ENCODE measurements at places on chromosomes 7 and 10.

DNA sequence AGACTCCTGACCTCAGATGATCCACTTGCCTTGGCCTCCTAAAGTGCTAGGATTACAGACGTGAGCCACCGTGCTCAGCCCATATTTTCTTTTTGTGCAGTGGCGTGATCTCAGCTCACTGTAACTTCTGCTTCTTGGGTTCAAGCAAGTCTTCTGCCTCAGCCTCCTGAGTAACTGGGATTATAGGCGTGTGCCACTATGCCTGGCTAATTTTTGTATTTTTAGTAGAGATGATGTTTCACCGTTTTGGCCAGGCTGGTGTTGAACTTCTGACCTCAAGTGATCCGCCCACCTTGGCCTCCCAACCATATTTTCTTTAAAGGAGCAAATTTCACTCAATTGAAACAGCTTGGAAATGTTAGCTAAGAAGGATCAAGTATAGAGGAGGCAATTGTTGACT, 16.5 kb downstream of the GBF1 start:
- DNase-seq = no peak

GRCh38 chr10:126842836-126843235, 62.4 kb upstream of the DOCK1 start:
- no peak for DNase-seq

DNA sequence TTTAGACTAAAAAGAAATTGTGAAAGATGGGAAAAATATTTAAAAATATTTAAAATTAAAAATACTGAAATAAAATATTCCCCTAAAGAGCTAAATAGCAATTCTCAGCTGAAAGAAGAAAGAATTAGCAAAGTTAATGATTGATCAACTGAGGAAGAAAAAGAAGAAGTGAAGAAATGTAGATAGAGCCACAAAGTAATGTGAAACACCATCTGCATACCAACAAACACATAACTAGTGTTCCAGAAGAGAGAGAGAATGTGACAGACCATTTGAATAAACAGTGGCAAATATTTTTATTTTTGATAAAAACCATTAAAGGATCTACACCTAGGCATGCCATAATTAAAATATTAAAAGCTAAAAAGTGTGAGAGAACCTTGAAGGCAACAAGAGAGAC, 784.5 kb upstream of the ZWINT start:
- DNase-seq = no peak

- no peak for DNase-seq
These were observed 64.8 kb downstream of the SMURF1 start for GRCh38 chr7:99079104-99079503.

GRCh38 chr10:78577712-78578111, 491.1 kb upstream of the ZMIZ1 start:
- DNase-seq = no peak

GRCh38 chr10:110023785-110024465, 16.1 kb downstream of the ADD3 start:
- no peak for DNase-seq

DNA sequence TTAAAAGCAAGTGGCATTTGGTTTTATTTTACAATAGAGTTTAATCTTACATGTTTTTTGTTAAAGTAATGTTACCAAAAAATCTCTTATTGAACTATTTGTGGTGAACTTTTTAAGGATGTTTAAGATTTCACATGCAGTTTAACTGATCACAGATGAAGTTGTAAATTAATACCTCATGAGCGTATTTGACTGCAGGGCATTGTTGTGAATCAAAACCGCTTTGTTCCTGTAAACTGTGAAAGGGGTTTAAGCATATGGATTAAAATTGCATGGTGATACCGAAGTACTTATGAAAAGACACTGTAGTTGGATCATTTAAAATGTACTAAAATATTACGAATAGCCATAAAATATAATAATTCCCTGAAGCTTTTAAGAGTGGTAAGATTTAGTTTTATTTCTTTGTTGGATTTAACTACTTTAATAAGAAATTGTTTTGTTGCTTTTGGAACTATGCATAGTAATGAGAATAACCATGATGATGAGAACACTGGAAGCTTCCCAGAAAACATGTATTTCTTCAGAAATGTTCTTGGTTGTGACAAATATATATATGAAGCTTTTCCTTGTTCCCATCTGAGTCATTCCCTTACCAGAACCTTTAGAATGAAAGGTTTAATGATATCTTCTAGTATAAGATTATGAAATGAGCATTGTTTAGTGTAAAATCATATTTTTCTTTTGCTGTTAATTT, 131.3 kb downstream of the ADK start:
- DNase-seq = no peak

- DNase-seq = no peak
These were observed 6.9 kb upstream of the ZNF316 start for GRCh38 chr7:6630007-6630849.

DNA sequence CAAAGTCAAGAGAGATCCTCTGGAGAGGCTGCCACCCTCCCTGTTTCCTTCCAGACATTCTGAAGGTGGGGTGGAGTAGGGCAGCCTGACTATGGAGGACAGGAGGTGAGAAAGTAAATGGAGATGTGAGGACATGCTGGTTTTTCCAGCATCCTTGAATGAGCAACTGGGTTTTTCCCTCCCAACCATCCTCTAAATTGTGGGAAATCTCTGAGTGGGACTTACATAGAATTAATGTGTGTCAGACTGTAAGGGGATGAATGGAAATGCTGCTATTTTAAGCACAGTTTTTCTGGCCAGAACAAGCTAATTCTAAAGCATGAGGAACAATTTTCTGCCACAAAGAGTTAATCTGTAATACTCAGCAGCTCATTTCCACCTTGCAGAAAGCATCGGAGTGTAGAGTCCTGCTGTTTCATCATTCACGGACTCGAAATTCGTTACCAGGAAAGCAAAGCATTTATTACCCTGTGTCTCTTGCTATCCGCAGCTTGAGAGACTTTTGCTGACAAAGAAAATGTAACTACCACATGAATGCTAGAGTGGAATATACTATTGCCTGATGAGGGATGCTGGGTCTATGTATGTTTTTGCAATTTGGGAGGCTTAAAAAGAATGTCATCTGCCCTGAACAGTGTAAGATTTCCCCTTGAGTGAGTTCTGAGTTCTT, 213.0 kb downstream of the CELF2 start:
- no peak for DNase-seq

DNA sequence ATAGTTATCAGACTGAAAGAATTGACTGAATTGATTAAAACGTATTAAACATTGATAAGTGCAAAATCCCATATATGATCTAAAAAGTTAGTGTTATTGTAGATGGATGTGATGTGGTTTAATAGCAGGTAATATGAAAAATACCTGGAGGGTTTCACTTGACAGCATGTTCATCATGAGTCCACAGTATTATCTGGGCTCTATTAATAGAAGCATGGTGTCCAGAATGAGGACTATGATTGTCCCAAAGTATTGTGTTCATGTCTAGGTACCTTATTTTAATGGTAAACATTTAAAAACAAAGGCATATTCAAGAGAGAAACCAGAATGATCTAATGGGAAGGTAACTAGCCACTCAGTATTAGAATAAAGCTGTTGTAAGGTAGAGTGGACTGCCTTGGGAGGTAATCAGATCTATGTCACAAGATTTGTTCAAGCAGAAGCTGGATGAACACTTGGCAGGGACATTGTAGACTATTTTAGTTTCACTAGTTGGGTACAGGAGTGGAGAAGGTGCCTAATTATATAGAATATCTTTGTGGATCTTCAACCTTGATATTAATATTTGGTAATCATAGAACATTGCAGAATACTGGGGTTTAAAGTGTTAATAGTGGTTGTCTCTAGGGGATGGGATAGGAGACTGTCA, 43.5 kb downstream of the MCU start:
- DNase-seq = no peak

DNA sequence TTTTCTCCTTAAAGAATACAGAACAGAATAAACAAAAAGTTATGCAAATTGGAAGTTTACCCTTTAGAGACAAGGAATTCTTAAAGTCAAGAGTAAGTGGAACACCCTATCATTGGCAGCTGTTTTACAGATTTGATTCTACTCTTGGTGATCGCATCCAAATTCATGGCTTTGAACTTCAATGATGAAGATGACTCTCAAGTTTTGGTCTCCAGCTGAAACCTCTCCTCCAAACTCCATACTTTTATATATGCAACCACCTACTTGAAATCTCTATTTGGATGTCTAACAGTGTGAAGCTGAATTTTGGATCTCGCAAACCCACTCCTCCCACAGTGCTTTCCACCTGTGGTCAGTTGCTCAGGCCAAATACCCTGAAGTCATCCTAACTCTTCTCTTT, 80.4 kb downstream of the EPC1 start:
- DNase-seq = no peak

DNA sequence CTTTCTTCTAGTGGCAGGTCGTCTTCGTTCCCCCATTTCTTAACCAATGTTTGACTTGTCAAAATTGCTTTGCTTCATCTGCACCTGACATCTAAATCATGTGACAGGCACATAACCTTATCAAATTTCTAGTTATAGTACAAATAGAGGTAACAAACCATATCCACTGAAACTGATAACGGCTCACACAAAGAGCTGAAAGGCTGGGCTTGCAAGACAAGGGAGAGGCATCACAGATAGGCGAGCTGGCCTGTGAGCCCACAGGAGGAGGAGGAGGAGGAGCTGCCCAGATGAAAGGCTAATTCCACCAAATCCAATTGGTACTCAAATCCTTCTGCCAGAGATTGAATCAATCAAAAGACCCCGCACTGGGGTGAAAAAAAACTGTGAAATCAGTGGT, 80.2 kb upstream of the NEBL start:
- DNase-seq = no peak

DNA sequence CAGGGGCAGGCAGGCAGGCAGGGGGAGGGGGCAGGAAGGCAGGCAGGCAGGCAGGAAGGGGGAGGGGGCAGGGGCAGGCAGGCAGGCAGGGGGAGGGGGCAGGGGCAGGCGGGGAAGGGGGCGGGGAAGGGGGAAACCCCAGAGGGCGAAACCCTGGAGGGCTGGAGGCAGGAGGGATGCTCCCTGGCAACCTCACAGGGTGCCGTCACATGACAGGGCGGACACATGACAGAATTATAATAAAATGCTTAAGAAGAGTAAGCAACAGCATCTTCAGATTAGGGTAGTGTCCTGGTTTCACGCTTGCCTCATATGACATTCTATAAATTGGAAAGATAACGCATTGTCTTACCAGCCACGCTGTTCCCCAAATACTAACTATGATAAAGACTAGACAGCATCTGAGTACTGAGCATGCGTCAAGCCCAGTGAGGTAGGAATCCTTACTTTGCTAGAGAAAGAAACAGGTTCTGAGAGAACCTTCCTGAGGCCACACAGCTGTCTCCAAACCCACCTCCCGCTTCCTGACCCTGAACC, 131.6 kb downstream of the DIP2C start:
- no peak for DNase-seq

DNA sequence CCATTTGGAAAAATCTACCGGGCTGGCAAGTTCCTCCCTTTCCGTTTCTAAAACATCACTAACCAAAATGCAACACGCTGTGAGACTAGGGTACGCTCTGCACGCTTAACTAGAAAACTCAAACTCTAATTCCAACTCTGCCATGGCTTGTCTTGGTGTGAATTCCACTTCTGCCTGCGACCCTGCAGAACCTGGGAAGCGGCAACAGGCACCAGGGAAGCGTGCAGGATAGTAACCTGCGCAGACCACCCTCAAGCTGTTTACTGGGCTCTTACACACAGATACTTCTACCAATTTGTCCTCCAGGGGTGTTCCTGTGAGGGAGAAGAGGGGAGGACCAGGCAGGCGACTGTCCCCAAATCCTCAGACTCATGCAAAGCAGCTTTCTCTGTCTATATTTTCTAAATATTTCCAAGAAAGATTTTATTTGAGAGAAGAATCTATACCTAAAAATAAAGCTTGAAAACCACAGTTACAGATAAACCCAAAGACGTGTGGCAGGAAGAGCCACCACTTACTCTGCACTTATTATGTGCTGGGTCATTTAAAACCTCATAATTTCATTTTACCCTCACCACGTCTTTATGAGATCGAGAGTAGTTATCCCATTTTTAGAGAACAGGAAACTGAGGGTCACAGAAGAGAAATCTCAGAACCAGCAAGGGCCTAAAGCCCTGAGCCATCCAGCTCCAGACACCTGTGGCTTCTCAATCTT, 52.9 kb downstream of the CPXM2 start:
- no peak for DNase-seq

- DNase-seq = no peak
These were observed 1.6 kb upstream of the KIAA1217 start for GRCh38 chr10:24207341-24207740.

- DNase-seq = no peak
These were observed 3.9 kb downstream of the LRWD1 start for GRCh38 chr7:102468478-102469350.

DNA sequence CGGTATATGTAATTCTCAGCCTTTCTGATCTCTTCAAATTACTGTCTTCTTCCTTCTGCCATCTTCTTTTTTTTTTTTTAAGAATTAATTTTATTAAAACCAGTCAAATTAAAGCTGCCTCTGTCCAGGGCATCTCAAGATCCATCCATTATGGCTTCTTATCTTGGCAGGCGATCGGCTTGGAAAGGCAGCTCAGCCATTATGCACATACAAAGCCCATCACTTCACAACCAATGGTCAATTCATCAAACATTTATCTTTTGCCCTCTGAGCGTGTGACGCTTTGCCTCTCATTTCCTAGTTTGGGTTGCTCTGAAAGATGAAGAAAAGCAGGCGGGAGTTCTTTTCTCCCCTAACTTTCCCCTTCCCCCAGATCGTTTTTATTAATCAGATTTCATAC, 591.6 kb downstream of the LRMDA start:
- DNase-seq = no peak

DNA sequence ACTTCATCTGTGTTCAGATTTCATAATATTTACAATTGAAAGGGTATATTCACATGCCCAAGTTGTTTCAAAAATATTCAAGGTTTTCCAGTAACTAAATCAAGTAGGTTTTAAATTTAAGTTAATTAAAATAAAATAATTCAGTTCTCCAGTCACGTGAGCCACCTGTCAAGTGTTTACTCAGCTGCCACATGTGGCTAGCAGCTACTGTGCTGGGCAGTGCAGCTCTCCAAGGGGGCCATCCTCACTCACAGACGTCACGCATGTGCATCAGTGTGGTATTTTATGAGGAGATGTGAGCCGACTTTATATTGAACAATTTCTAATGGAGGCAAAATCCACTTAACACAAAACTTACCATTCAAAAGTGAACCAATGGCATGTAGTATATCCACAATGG, 69.7 kb upstream of the CAMK2B start:
- DNase-seq = no peak

GRCh38 chr10:28294809-28295208, 8.1 kb downstream of the MPP7 start:
- no peak for DNase-seq

GRCh38 chr10:118483496-118483895, 112.0 kb downstream of the PRLHR start:
- no peak for DNase-seq

GRCh38 chr10:63200431-63200830, 67.3 kb downstream of the NRBF2 start:
- DNase-seq = no peak
